Activated naive CD4-positive, alpha-beta T cell treated with anti-CD3 and anti-CD28 coated beads for 36 hours (primary cell): ENCODE measurements at places on chromosomes 3 and 15. TPM values are rescaled to one million over a fixed set of nuclear protein-coding genes. Genes with fewer than 3 reads are reported as not detected.

LXN gene
- 4.0 TPM for total RNA-seq

PPP1R14D gene
- not detected for total RNA-seq

LRRIQ4 gene
- not detected for total RNA-seq

FBXO40 gene
- not detected for total RNA-seq

P2RY12 gene
- total RNA-seq = not detected

CSNK1G1 gene
- 14.8 TPM for total RNA-seq

OIP5 gene
- total RNA-seq = 10.7 TPM

COL8A1 gene
- 0.07 TPM for total RNA-seq

DLL4 gene
- total RNA-seq = 0.14 TPM

GRCh38 chr3:136543385-136543784, 208.8 kb downstream of the STAG1 start:
- H3K36me3 ChIP-seq = peaks cover 2% of the 10 kb centered on the region
- DNase-seq = no peak
- peaks cover 10% of the 10 kb centered on the region for H3K4me1 ChIP-seq
- H3K4me3 ChIP-seq = no peak overlapping the region

- no peak for DNase-seq
- H3K36me3 ChIP-seq = peaks cover 6% of the 10 kb centered on the region
- no peak overlapping the region for H3K4me3 ChIP-seq
- no peak overlapping the region for H3K27ac ChIP-seq
Observed at GRCh38 chr3:195241592-195242355, 29.2 kb downstream of the XXYLT1 start.

DNA sequence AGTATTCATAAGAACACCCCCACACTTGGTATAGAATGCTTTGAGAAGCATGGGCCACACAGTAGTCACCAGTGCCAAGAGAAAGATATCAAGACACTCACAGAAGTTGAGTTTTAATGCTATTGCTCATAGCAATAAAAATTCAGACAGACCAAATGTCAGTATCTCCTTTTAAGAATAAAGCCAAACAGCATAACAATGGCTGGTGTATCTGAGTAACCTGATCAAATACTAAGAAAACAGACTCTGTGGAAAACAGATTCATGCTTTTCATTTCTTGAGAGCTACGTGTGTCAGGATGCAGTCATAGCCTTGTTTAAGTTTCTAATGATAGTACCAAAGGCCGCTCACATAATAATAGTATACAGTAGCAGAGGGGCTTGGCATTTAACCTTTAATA, 778.5 kb downstream of the MECOM start:
- H3K36me3 ChIP-seq = no peaks in the 10 kb centered on the region
- no peaks in the 10 kb centered on the region for H3K27me3 ChIP-seq
- DNase-seq = no peak
- H3K4me1 ChIP-seq = no peaks in the 10 kb centered on the region

DNA sequence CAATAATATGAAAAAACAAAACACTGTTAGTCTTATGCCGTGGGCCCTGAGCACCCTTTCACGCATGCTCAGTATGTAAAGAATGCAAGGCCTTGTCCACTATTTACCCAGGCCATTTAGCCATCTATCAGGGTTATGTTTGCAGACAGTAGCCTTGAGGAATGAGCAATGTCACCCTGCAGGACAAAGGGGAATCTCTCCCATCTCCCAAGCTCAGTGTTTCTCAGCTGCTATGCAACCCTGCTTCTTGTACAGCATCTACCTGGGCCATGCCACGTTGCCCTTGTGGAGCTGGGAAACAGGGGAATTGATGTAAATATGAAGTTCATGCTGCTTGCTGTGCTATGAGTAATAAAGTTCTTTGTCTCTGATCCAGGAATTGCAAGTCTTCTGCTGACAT, 51.5 kb upstream of the SLCO2A1 start:
- no peak overlapping the region for H3K27ac ChIP-seq
- no peaks in the 10 kb centered on the region for H3K27me3 ChIP-seq
- H3K4me3 ChIP-seq = no peak overlapping the region
- H3K4me1 ChIP-seq = no peaks in the 10 kb centered on the region

- no peak overlapping the region for H3K27ac ChIP-seq
- peaks cover 27% of the 10 kb centered on the region for H3K36me3 ChIP-seq
- no peaks in the 10 kb centered on the region for H3K27me3 ChIP-seq
- no peak overlapping the region for H3K4me3 ChIP-seq
- no peak for DNase-seq
Observed at GRCh38 chr15:22992024-22992326, 11.8 kb upstream of the CYFIP1 start.

DNA sequence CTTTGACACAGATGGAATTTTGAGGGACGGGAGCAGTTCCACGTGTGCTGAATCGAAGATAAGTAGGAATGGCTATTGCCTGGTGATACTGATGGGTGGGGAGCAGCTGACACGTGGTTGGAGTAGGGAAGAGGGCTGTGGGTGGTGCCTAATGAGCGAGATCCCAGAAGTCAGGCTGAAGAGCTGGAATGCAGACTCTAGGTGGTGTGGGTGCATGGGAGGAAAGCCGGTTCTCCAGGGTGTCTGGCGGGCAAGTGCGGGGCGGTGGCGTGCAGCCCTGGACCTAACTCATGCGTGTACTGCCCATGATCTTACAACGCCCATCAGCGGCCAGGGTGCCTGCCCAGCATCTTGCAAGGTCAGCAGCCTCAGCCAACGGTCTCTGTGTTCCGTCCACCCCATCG, 63.1 kb downstream of the ARNT2 start:
- no peak overlapping the region for H3K27ac ChIP-seq
- no peaks in the 10 kb centered on the region for H3K4me1 ChIP-seq
- no peaks in the 10 kb centered on the region for H3K36me3 ChIP-seq
- peaks cover 16% of the 10 kb centered on the region for H3K27me3 ChIP-seq
- H3K4me3 ChIP-seq = no peak overlapping the region

DNA sequence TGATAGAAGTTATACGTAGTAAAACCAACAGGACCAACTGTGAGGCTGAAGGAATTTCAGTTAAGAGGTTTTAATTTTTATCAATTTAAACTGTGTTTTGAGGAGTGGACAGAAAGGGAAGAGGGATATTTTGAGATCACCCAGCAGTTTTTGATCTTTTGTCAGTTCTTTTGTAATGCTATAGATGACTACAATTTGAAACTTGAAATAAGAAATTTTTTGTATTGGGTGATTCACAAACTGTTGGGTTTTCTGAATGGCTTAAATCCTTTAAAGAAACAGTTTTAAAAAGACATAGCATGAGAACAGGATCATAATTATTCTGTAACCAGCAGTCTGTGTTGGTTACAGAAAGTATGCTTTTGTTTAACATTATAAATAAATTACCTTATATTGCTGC, 67.4 kb downstream of the TCF12 start:
- H3K4me3 ChIP-seq = no peak overlapping the region
- DNase-seq = no peak
- H3K27ac ChIP-seq = no peak overlapping the region
- no peaks in the 10 kb centered on the region for H3K36me3 ChIP-seq
- H3K4me1 ChIP-seq = peaks cover 52% of the 10 kb centered on the region

GRCh38 chr15:52382647-52383046, 87.0 kb upstream of the MYO5C start:
- H3K4me3 ChIP-seq = no peak overlapping the region
- no peaks in the 10 kb centered on the region for H3K27me3 ChIP-seq
- H3K36me3 ChIP-seq = peaks cover 6% of the 10 kb centered on the region
- H3K27ac ChIP-seq = no peak overlapping the region
- H3K4me1 ChIP-seq = peaks cover 8% of the 10 kb centered on the region
- DNase-seq = no peak

DNA sequence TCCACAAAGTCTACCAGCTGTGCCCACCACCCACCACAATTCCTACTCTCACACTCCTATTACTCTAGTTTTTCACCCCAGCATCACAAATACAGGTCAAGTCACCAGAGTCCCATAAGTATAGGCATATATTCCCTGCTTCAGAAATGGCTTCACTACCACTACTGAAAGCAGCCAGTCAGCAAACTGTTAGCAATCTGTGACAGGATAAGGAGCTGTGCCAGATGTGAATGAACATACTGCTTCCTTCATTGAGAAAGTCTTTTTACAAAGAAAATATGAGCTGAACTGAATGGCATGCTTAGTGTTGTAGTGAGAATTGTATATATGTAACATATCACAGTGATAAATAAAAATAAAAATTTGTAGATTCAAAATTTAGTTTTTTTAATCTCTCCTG, 76.8 kb downstream of the C3orf85 start:
- H3K4me3 ChIP-seq = no peak overlapping the region
- no peak overlapping the region for H3K27ac ChIP-seq
- peaks cover 8% of the 10 kb centered on the region for H3K27me3 ChIP-seq
- no peaks in the 10 kb centered on the region for H3K4me1 ChIP-seq

- H3K4me3 ChIP-seq = peak overlapping the region; percentile 34
- peaks cover 44% of the 10 kb centered on the region for H3K27me3 ChIP-seq
- DNase-seq = no peak
- H3K36me3 ChIP-seq = no peaks in the 10 kb centered on the region
- H3K27ac ChIP-seq = no peak overlapping the region
Observed at GRCh38 chr3:124034844-124035152, 42.9 kb upstream of the ROPN1 start.

- no peak overlapping the region for H3K27ac ChIP-seq
- H3K4me1 ChIP-seq = peaks cover 17% of the 10 kb centered on the region
- no peak overlapping the region for H3K4me3 ChIP-seq
- no peak for DNase-seq
- no peaks in the 10 kb centered on the region for H3K27me3 ChIP-seq
Observed at GRCh38 chr15:57148262-57148661, 228.0 kb upstream of the CGNL1 start.

DNA sequence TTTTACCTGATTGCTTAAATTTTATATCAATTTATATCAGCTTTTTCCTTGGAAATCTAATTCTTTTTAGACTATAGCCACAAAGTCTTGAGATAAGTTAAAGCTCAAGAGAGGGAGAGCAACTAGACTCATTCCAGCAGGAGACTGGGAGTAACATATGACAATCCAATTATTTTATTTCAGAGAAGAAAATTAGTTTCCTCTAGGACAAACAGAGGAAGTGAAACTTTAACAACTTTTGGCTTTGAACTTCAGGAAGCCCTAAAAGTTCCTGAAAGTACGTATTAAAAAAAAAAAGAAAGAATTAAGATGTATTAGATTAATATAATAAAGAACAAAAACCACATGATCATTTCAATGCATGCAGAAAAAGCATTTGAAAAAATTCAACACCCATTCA, 13.9 kb upstream of the UBE2E2 start:
- H3K27ac ChIP-seq = no peak overlapping the region
- H3K4me3 ChIP-seq = no peak overlapping the region
- no peak for DNase-seq
- no peaks in the 10 kb centered on the region for H3K4me1 ChIP-seq
- H3K36me3 ChIP-seq = no peaks in the 10 kb centered on the region

GRCh38 chr15:33200444-33200843, 5.9 kb upstream of the FMN1 start:
- peaks cover 2% of the 10 kb centered on the region for H3K27me3 ChIP-seq
- H3K36me3 ChIP-seq = no peaks in the 10 kb centered on the region
- H3K4me3 ChIP-seq = no peak overlapping the region
- H3K4me1 ChIP-seq = peaks cover 25% of the 10 kb centered on the region

DNA sequence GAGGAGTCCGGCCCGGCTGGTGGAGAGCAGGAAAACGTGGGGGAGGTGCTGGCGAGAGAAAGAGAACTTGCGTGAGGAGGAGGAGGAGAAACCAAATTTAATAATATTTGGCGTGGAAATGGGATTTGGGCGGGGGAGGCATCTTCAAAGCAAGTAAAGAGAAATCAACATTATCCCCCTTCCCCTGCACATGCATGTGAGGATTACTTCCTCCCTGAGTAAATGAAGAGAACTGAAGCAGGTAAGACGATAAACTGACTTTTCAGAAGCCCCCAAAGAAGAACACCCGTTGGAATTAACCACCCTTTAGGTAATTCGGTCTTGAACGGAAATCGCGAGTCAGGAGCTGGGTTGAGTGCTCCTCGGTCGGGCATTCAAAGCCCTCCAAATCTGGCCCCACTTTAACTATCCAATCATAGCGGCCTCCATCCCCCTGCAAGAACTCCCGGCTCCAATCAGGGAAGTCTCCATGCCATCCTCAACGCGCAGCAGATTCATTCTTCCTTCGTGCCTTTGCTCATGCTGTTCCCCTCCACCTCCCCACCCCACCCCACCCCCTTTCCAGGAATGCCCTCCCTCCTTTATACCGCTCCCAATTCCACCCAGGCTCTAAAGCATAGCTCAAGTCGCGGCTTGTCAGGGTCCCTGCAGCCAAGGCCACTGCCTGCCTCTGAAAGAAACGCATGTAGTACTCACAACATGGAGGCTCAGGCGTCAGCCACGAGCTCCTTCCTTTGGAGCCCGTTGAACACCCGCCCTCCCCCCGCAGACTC, 545 bp upstream of the RFX7 start:
- H3K36me3 ChIP-seq = peaks cover 8% of the 10 kb centered on the region
- H3K27ac ChIP-seq = peak overlapping the region; percentile 90
- no peaks in the 10 kb centered on the region for H3K27me3 ChIP-seq
- peaks cover 25% of the 10 kb centered on the region for H3K4me1 ChIP-seq
- peak overlapping the region; percentile 79 for H3K4me3 ChIP-seq
- peak; percentile 55 for DNase-seq

GRCh38 chr3:128794067-128794768, 68.2 kb downstream of the RAB7A start:
- peak overlapping the region; percentile 6 for H3K4me3 ChIP-seq
- H3K36me3 ChIP-seq = peaks cover 22% of the 10 kb centered on the region
- H3K27ac ChIP-seq = peak overlapping the region; percentile 91
- H3K4me1 ChIP-seq = peaks cover 94% of the 10 kb centered on the region
- DNase-seq = peak; percentile 77
- no peaks in the 10 kb centered on the region for H3K27me3 ChIP-seq

- no peak overlapping the region for H3K4me3 ChIP-seq
- H3K27me3 ChIP-seq = no peaks in the 10 kb centered on the region
- no peaks in the 10 kb centered on the region for H3K4me1 ChIP-seq
- H3K27ac ChIP-seq = no peak overlapping the region
Observed at GRCh38 chr3:49519916-49520385, 34.3 kb upstream of the BSN start.

- no peaks in the 10 kb centered on the region for H3K27me3 ChIP-seq
- no peak overlapping the region for H3K4me3 ChIP-seq
- peaks cover 70% of the 10 kb centered on the region for H3K4me1 ChIP-seq
- peak; percentile 89 for DNase-seq
- H3K36me3 ChIP-seq = peaks cover 11% of the 10 kb centered on the region
Observed at GRCh38 chr15:67076147-67076843, 10.9 kb downstream of the SMAD3 start.

DNA sequence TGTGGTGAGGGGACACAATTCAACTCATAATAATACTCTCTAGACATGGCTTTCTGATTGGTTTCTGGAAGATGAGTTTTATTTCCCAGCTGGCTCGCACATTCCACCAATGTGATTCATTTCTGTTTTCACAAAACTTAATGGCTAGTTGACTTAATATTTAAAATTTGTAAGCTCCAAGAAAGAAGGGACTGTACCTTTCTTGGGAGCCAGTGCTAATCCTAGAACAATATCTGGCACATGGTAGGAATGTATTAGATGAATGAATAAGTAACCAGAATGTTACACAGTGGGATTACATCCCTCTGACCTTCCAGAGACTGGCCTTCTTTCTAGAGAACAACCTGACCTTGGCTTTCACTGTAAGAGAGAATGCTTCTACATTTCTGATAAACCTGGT, 262.8 kb downstream of the RORA start:
- no peak for DNase-seq
- H3K27ac ChIP-seq = no peak overlapping the region
- no peaks in the 10 kb centered on the region for H3K27me3 ChIP-seq
- H3K4me1 ChIP-seq = no peaks in the 10 kb centered on the region
- H3K4me3 ChIP-seq = no peak overlapping the region
- H3K36me3 ChIP-seq = no peaks in the 10 kb centered on the region
